SW480 (cell line): ENCODE measurements at places on chromosomes 5 and 9.
A peak's percentile ranks its signal among the peaks of the same experiment; 100 is the strongest.

DNA sequence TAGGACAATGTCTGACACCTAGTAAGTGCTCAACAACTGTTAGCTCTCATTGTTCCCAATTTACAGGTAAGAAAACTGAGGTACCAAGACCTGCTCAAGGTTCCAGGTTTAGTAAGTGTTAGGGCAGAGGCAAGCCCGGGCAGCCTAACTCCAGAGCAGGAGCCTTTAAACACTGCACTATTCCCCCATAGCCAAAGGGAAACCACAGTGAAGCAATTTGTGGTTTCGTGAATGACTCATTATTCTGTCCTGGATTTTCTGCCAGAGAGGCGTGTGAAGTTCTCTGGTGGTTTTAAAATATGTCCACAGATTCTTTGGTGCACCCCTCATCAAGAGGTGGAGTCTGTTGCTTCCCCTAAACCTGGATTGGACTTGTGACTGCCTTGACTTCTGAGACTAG is 1.0 kb upstream of the MCC start:
- peak; percentile 99 for DNase-seq

- DNase-seq: peak; percentile 44
Measured at GRCh38 chr9:14769230-14769571, 46.7 kb upstream of the CER1 start.

DNA sequence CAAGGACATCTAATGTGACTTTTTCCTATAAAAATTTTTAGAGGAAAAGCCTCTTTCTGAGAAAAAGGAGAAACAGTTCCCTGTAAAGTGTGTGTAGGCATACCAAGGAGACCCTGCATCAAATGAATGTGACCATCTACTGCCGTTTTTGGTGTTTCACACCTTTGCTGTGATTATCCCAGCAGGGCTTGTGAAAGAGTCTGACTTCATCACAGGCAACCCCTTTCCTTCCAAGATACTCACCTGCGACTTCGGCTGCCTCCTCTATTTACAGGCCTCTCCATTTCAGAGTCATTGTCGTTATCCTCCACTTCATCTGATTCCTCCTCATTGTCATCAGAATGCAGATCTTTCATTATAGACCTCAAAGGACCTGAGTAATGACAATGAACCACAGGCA is 259.1 kb downstream of the MLLT3 start:
- no peak for DNase-seq

DNA sequence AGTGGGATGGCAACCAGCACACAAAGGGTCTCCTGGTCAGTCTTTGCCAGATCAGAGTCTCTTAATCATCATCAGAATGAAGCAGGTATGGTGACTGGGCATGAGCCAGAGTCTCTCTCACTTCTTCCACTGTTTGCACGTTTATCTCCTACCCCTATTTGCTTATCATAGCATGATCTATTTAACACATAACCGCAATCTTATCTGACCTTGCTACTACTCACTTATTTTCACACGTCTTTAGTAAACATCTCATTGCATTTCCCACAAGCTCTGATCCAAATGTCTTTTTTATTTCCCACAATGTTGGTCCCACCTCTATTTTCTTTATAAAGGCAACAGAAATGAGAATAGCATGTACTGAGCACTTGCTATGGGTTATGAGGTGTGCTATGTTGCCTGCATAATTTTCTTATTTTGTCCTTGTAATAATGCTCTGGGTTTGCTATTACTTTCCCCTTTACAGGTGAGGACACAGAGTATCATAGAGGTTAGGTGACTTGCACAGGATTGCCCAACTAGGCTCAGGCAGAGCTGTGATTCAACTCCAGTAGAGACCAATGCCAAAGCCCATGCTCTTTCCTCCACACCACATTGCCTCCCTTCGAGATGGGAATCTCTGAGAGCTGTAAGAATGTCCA is 39.7 kb upstream of the IL7R start:
- no peak for DNase-seq

DNA sequence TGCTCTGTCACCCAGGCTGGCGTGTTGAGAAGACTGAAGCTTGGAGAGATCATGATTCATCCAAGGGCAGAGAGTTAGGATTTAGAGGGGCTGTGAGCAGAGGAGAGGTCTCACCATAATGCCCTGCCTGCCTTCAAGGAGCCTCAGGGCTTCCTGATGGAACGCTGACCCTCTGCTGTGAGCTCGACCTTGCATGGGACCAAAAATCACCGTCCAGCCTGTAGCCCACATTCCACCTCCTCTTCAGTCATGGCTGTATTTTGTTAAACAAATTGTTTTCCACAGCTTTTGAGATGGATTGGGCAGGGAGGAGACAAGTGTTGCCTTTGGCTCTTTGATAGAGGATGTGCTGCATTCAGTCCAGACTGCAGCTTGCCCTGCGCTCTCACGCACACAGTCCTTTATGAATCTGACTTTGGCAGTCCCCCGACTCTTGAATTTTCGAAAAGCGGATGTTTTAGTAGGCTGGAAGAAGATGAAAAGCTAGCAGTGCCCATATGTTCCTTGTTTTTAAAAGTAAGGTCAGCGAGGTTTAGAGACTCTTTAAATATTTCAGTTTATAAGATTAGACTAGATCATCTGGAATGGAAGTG is 79.5 kb downstream of the MVB12B start:
- no peak for DNase-seq

- DNase-seq: no peak
Measured at GRCh38 chr5:31329715-31330114, 136.2 kb downstream of the CDH6 start.

GRCh38 chr5:749101-749670 is 35.3 kb downstream of the ZDHHC11B start:
- DNase-seq: no peak

DNA sequence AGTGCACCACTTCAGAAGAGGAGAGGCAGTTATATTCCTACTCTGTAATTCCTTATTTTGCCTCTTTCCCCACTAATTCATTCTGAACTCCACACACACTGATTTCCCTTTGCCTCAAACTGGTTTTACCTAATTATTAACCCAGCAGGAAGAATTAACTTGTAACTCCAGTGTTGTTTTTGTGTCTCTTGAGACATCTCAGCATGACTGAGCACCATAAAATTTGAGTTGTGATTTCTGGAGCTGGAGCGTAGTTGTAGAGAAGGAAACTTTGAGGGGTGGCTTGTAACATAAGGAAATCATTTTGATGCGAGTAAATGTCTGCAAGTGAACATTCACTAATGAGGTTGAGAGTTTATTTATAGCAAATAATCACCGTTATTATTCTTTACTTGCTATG is 265.2 kb downstream of the TMEM38B start:
- DNase-seq: no peak

- DNase-seq: no peak
Measured at GRCh38 chr9:107620801-107621200, 131.2 kb upstream of the KLF4 start.

- DNase-seq: no peak
Measured at GRCh38 chr9:27633764-27634163, 60.5 kb upstream of the C9orf72 start.

DNA sequence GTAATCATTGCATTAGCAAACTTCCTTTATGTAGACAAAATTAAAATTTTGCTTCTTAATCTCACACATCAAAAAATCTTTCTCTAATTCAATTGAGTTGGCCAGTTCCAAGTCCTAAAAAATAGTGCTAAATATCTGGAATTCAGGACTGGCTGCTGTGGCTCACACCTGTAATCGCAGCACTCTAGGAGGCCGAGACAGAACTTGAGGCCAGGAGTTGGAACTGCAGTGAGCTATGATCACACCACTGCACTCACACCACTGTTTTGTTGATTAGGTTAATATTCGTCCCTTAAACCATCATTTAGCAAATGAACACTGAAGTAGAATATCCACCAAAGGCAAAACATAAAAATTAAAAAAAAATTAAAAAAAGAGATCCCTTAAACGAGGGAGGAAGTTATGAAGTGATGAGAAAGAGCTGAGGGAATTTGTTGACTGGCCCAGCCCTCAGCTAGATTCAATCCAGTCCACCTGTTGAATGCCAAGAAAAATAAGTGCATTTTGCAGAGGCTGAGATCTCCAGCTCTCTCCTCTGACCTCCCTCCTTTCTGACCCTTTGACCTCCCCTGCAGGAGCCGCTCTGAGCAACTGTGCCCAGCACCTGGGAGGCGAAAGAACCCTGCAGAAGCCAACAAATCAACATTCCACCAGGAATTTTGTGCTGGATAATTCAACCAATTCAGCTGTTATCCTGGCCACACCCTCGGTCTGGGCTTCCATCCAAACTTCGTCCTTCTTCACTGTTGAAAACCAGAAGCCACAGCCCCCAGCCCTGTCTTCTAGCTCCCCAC is 96.8 kb downstream of the OR2K2 start:
- DNase-seq: no peak

DNA sequence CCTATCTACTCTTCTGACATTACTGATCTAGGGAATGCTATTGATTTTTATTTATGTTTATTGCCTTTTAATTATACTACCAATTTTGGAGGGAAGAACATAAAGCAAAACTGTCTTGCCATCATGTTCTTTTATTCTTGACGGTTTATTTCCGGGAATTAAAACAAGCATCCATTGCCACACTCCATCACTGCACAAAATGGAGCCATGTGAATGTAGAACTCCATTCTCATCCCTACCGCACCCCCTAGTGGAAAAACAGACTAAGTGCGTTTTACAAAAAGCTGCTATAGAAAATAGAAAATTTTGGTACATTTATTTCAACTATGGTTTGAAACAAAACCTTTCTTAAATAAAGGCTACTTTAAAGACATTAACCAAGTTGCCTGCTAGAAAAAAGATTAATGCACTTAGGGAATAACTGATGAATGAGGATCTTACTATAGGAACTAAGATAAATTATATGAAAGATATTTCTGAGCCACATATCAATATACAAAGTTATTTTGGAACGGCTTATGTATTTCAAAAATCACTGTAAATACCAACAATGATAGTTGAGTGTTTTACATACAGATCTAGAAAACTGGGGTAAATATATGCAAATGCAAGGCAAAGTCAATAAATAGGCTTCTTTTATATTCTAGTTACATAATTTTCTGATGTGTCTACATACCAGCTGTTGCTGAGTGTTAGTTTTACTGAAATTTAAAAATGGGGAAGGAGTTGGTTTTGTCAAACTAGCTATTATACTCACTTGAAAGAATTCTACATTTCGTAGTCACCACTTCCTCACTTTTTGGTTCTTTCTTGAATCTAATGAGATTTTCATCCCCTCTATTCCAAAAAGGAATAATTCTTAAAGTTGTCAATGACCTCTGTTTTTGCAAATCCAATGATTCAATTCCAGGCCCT is 26.5 kb downstream of the OXCT1 start:
- peak; percentile 41 for DNase-seq

DNA sequence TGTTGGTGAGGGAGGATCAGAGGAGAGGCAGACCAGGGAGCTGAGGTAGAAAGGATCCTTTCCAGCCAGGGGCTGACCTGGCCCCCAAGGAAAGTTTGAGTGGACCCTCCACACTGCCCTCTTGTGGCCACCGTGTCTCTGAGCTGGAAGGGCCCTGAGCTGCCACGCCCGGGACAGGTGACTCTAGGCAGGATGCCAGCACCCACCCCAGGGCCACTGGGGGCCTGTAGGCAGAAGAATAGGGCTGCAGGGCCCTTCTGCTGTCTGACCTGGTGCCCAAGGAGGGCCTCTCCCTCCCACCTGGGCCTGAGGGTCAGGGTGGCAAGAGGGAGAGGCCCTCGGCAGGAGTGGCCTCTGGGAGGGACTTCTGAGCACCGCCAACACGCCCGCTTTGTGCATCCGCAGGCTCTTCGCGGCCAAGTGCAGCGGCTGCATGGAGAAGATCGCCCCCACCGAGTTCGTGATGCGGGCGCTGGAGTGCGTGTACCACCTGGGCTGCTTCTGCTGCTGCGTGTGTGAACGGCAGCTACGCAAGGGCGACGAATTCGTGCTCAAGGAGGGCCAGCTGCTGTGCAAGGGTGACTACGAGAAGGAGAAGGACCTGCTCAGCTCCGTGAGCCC is 76.8 kb downstream of the LMX1B start:
- DNase-seq: peak; percentile 37

- no peak for DNase-seq
Measured at GRCh38 chr5:108025957-108026356, 355.2 kb upstream of the EFNA5 start.

- DNase-seq: no peak
Measured at GRCh38 chr5:151949701-151950308, 25.2 kb upstream of the GLRA1 start.

- DNase-seq: no peak
Measured at GRCh38 chr9:127267793-127268525, 3.4 kb downstream of the GARNL3 start.

DNA sequence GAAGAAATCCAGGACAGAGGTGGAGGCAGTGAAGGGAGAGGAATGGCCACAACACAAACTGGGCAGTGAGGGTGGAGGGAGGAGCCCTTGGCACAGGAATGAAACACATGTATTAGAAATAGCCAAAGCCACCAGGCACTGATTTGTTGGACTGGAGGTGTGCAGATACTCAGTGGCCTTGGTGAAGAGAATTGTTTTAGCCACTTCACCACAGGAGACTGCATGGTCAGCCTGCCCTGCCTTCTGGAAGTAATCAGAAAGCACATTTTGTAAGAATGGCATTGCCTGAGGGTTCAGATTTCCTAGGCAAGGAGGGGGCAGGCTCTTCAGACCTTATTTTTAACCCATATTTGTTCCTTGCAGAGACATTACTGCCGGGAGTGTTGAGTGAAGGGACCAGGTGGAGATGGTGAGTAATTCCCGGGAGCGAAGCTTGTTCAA is 2.2 kb downstream of the SGCD start:
- DNase-seq: no peak

- no peak for DNase-seq
Measured at GRCh38 chr9:126374366-126374781, 47.7 kb downstream of the MVB12B start.

- DNase-seq: no peak
Measured at GRCh38 chr5:143525176-143525575, 121.7 kb upstream of the NR3C1 start.

- DNase-seq: peak; percentile 66
Measured at GRCh38 chr5:116137544-116138378, 52.9 kb downstream of the COMMD10 start.

- no peak for DNase-seq
Measured at GRCh38 chr5:135376961-135377624, 21.9 kb downstream of the MACROH2A1 start.
